ENCODE measurements at places on chromosomes 1 and 21.

GRCh38 chr1:154342836-154343472, 17.6 kb downstream of the ATP8B2 start:
- DNase-seq: no peak

GRCh38 chr1:24155011-24155782, 12.3 kb upstream of the IL22RA1 start:
- no peak for DNase-seq

GRCh38 chr1:185377831-185378230, 60.8 kb upstream of the IVNS1ABP start:
- DNase-seq: no peak

DNA sequence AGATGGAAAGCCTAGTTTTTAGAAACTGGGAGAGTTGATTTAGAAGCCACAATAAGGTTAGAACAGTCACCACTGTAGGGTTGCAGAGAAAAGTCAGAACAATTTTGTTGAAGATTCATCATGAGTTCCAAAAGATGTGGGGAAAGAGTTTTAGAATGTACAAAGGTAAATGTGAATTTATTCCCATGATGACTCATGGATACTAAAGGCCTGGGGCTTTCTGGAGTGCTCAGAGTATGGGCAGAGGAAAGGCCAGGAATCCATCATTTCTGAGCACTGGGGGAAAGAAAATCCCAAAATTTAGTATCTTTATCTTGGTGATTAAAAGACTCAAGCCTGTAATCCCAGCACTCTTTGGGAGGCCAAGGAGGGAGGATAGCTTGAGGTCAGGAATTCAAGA, 17.8 kb downstream of the YBX1 start:
- DNase-seq: no peak

DNA sequence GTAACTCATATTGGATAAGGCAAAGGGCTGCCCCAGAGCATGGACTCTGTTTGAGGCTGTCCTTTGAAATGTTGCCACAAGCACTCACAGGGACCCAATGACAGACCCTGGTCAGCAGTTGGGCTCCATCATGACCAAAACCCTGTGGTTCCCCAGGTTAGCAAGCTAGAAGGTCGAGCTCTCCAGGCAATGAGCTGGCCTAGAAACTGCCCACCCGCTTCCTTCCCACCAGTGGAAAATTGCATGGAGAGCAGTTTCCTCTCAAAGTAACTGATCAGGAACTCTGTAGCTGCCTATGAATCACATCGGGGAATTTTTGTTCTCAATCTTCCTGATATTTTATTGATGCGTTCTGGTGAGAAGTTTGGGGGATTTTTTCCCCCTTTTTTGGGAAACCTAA, 52.8 kb downstream of the FHAD1 start:
- no peak for DNase-seq

- no peak for DNase-seq
Observed at GRCh38 chr1:204390751-204391466, 20.7 kb downstream of the PPP1R15B start.

GRCh38 chr1:92820024-92820423, 11.8 kb upstream of the RPL5 start:
- no peak for DNase-seq

- no peak for DNase-seq
Observed at GRCh38 chr1:111370871-111371270, 56.7 kb downstream of the OVGP1 start.

GRCh38 chr1:196193896-196194559, 414.2 kb downstream of the KCNT2 start:
- no peak for DNase-seq

Data from 8988T (cell line).